Activated T-helper 2 cell treated with anti-CD3 and anti-CD28 coated beads, Interferon-gamma antibody, Interleukin-2, Interleukin-4, amounts not matched to agents 10 μg/mL and 5 μg/mL and 100 μg/mL, durations not matched to agents 14 hours and 24 hours and 36 hours (primary cell): ENCODE measurements at places on chromosomes 3 and 15. TPM values are rescaled to one million over a fixed set of nuclear protein-coding genes. Genes with fewer than 3 reads are reported as not detected.

- DNase-seq, result no peak
These were observed 44.0 kb downstream of the EIF4E3 start for GRCh38 chr3:71681224-71681668.

DNA sequence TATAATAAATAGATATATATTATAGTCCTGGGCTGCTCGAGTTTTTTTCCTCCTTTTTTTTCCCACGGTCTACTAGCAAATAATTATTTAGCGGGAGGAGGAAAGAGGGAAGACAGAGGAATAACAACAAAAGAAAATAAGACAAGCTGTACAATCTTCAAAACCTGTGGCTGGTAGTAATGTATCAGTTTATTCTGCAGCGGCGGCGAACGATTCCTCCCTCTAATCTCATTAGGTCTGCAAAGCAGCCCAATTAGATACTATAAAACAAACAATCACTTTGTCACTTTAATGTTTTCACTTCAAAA lies 390 bp upstream of the TLE3 start:
- no peak for DNase-seq

DNA sequence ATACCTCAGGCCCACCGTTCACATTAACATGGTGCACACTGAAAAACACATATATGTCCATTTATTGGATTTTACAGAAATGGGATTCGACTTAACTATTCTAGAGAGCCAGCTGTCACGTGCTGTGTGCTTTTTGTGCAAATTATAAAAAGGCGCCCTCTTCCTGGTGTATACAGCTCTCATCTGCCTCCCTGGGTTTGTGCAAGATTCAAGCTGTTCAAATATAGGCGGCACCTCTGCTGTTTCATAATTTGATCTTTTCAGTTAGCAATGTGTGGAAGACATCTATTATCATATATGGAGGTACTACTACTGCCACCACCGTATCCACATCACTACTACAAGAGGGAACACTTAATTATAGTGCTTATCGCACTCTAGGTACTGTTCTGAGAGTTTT lies 187.6 kb downstream of the EBLN2 start:
- DNase-seq, result no peak

GRCh38 chr3:184234224-184234623 lies 4.8 kb downstream of the VWA5B2 start:
- DNase-seq, result no peak

DNA sequence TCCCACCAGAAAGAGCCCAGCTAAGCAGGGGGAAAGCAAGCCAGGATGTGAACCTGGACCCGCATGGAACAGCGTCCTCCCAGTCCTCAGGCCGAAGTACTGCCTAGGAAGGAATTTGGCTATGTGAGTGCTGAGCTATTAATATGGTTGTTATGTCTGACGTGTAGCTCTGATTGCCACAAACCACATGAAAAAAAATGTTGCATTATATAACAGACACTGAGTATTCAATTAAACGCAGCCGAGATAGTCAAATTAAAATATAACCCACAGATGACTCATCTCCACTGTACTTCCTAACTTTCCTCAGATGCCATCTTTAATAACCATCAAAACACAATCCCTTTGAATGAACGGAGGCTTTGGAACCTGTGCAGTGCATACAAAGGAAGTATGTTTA lies 111.1 kb downstream of the GABRB3 start:
- no peak for DNase-seq

DNA sequence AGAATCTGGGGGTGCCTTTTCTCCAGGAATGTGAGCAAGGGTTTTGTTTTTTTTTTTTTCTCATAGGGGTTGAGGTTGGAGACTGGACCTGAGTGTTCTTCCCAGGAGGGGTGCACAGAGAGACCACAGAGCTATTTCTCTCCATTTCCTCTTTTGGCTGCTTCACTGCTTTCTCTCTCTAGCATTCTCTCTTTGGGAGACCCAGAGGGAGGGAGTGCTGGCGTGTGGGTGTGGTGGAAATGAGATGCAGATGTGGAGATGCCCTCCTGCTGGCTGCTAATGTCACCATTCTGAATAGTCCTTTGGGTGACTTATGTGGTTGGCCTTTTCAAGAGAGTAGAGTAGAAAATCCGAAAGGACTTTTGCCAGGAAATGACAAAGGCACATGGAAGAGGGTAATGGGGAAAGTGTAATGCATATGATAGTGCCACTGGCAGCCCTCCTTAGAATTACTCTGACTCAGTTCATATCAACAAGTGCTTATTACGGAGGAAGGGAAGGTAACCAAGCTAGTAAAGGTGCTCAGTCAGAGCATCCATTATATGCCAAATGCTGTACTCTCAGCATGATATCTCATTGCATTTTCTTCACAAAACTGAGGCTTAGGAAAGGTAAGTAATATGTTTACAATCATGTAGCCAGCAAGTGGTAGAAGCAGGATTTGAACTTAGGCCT lies 1.9 kb downstream of the SYN2 start:
- DNase-seq, result no peak

The GATM gene
- total RNA-seq, result 2.3 and 3.2 TPM in 2 replicates

DNA sequence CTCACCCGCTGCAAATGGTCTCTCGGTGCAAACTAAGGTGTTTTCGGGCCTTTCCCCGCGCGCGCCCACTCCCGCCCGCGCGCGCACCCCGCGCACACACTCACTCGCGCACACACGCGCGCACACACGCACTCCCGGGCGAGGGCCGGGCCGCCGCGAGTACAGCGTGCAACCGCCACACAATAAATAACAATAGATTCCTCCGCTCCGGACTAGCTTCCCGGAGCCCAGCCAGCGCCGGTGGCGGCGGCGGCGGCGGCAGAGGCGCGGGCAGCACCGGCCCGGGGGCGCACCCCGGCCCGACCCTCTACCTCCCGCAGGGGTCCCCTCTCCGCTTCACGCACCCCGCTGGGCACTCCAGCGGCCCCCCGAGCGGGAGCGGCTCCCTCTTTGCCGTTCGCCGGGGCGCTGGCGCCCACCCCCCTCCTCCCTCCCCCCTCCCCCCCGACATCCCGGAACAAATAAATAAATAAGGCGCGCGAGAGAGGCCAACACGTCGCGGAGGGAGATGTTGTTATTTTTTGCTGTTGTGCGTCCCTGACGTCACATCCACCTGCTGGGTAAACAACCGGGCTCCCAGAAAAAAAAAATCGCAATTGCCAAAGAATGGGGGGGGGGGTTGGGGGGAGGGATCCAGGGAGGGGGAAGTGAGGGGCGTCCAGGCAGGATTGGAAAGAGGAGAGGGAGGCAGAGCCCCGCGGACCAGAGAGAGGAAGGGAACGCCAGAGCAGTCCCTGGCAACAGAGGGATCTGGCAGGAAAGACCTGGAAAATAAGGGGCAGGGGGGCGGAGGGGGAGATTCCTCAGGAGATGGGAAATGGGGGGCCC lies at the start of gene FOXP1:
Gene FOXP1, minus strand, starts transcription at position 163 of the 828 bp plus-strand sequence. CDS start 385,347 bp downstream, outside the sequence.
- peak; percentile 57 for DNase-seq

DNA sequence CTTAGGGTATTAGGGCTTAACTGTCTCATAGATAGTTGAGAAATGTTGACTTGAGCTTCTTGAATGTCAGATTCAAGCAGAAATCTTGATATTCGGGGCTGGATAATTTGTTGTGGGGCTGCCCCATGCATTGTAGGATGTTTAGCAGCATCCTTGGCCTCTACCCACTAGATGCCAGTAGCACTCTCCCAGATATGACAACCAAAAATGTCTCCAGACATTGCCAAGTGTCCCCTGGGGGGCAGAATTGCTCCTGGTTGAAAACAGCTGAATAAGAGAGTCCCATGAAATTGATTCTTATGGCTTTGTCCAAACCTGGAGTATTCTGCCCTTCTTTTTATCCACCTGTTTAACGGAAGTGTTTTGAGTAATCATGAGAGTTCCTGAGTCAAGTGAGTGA lies 15.9 kb upstream of the LCMT2 start:
- no peak for DNase-seq

DNA sequence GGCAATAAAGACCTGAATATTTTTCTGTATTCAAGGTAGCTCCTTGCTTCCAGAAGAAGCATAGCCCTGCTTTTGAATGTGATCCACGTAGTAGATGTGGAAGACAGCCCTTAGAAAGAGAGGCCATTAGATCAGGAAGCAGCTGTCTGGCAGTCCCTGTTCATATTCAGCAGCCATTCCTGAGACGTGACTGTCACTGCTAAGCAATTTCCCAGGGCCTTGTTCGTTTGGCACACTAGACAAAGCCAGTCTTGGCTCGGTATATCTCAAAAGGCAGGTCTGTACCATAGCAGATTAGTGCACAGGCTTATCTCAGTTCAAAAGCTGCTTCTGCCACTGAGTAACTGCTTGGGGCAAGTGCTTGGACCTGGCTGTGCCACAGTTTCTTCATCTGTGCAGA lies 287.8 kb upstream of the MCTP2 start:
- DNase-seq, result no peak

DNA sequence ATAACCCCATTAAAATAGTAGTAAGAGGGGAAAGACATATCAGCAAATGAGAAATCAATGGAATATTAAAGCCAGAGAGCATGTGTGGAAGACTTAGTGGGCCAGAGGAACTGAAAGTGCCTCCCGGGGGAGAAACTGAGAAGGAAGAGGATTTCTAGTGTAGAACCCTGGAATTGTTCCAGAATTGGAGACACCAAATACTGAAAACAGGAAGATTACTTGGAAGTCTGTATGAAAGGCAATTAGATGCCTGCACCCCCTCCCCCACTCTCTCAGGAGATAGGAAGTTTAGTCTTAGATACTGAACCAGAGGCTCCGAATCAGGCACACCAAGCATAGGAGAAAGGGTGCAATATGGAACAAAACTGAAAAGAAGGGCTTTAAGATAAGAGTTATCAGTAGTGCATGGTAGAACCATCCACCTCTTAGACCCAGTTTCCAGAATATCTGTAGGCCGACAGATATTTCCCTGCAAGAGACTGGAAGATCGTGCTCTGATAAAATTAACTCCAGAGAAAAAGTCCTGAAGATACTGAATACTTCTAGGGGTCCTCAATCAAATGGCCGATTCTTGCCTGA lies 32.4 kb downstream of the KLHL18 start:
- no peak for DNase-seq

- DNase-seq, result no peak
These were observed 287.0 kb downstream of the TLE3 start for GRCh38 chr15:69810431-69811354.

GRCh38 chr3:50876947-50877346 lies 202.2 kb downstream of the DOCK3 start:
- DNase-seq, result no peak

GRCh38 chr15:90338532-90338931 lies 13.6 kb upstream of the ZNF774 start:
- DNase-seq, result no peak

The C2CD4A gene
- total RNA-seq, result not detected in 2 replicates

DNA sequence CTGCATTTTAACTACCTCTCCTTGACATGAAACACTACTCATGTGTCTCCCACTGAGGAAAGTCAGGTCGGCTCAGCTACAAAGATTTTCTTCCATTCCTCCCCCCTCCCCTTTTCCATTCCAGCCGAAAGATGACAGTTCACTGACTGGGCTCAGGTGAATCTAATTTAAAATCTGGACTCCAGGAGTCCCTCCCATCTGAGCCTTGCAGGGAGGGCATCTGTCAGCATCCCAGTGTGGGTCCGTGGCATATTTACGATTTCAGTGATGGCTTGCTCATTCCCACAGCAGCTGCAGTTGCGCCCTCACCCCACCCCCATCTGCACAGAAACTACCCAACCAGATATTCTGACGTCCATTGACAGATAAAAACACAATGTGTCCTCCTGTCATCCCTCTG lies 153.7 kb upstream of the ARRDC4 start:
- no peak for DNase-seq

DNA sequence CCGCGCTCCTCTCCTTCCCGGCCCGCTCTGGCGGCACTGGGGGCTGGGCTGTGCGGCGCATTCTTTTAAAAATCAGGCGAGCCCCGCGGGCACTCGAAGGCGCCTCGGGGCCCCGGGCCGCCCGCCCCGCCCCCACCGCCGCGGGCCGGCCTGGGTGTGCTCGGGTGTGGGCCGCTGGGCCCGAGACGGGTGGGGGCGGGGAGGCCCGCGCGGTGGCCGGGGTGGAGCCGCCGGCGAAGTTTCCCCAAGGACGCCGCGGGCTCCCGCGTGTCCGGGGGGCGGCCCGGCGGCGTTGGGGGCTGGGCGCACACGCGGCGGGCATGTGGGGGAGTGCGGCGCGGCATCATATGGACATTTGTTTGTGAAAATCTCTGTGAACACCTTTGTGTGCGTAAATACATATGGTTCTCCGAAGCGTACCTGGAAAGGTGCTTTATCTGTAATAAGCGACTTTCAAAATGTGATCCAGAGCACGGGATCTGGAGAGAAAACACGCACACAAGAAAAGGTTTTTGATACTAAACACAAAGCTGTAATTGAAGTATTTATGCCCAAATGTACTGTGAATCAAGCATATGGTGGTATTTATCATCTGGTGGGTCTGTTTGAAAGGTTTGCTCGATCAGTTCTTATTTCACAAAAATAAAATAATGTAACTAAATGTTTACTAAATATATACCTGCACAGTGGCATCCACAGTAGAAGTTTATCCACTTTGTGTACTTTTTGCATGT lies 612 bp upstream of the TBL1XR1 start:
- DNase-seq, result no peak

- no peak for DNase-seq
These were observed 532.8 kb downstream of the ZIC1 start for GRCh38 chr3:147941969-147942368.

GRCh38 chr3:31462050-31462569 lies 70.6 kb upstream of the STT3B start:
- no peak for DNase-seq

DNA sequence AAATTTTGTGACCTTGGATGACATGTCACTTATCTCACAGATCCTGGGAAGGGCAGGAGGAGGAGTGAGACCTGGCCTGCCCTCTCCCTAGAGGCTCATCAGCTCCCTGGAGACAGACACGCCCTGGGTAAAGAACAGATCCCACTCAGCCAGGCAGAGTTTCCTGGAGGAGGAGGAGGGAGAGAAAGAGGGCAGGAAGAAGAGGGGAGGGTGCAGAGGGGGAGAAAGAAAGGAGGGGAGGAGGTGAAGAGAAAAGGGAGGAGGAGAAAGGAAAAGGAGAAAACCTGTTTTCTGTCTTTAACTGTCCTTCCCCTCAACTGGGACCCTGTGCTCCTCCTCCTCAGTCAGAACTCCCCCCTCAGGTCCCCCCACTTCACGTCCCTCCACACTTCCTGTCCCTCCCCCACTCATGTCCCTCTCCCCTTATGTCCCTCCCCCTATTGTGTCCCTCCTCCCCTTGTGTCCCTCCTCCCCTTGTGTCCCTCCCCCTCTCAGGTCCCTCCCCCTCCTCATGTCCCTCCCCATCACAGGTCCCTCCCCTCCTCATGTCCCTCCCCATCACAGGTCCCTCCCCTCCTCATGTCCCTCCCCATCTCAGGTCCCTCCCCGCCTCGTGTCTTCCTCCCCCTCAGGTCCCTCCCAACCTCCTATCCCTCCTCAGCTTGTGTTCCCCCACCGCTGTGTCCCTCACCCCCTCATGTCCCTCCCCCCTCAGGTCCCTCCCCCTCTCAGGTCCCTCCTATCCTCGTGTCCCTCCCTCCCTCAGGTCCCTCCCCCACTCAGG lies 52.3 kb upstream of the CGNL1 start:
- no peak for DNase-seq

The ATRIP gene
- total RNA-seq, result 16.9 and 17.5 TPM in 2 replicates
